DMS 273 treated with DMSO at 0.1 percent for 48 hours (cell line): ENCODE measurements at places on chromosomes 5 and 9.

DNA sequence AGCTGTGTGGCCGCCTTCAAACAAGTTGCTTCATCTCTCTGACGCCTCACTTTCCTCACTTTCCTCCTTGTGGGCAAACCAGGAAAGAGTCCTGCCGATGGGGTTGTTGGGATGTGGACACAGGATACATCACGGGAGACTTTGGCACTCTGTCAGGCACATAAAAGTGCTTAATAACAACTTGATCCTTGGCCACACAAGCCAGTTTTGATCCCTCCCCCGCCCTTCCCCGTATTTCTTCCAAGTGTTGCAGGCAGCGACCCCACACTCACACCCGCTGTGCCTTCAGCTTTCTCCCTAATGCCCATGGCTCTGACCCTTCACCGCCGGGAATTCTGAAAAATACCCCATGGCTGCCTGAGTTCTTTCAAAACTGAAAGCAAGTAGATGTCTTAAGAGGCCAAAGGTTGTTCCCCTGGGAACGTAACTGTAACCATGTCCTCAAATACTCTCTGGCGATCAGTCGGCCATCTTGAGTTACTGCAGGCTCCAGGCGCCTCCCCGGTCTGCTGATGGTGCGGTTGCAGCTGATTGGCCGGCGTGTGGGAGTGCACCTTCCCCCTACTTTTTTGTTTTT, 59.8 kb downstream of the ARHGEF37 start:
- no peak for DNase-seq

DNA sequence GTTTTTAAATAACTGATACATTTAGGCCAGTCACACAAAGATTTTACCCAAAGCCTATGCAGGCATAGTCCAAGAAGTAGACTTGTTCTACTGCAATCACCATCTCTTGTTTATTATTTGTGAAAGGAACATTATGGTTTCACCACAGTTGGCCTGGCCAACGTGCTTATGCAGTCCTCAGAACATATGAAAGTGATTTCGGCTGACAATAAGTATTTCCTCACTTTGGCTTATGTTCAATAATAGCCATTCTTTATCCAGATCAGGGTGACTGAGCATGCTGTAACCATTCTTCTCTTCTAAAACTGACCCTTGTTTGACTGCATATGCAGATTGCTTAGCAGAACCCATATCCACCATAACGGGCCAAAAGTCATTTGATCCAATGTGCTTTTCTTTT, 76.6 kb upstream of the CCDC152 start:
- no peak for DNase-seq

DNA sequence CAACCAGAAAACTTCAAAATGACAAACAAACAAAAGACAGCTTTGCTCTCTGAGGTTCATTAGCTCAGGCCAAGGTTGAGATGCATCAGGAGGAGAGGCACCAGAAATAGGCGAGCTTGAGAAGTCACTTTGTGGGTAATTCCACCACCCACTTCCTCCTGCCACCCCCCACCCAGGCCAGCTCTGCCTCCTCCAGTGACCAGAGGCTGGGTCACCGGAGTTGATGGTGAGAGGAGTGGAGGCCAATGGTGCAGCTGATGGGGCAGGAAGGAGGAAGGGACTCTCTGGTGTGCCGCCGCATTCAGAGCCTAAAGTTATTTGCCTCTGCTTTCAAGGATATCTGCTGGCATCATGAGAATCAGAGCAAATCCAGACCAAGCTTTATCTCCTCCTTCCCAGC, 73.8 kb upstream of the ASTN2 start:
- no peak for DNase-seq

DNA sequence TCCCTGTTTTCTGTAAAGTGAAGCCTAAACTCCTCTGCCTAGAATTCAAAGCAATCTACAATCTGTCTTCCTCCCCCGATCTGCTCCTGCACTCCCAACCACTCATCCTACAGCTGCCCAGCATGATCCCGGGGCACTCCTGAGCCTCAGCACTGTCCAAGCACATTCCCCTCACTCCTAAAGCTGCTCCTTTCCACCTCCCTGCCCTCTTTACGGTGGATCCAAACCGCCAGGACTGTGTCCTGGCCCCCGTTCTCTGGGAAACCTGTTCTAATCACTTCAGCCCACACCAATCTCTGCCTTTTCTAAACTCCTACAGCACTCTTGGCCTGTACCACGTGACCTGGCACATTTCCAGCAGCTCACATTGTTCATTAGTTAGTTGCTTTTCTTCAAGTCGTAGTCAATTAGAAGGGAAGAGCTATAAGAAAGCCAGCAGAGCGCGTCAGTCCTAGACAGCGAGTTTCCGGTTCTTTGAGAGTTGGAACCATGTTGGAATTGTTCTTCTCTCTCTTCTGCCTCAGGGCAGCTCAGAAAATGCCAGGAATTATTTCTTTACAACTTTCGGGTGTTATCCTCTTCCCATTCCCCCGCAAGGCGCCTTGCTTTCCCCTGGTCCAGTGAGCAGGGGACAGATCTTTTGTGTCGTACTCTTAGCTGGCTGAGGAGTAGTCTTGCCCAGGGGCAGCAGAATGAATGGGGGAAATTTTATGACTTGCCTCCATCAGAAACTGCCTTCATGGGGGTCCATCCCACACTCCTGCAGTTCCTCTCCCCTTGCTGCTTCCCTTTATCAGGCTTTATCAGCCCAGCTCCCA, 60.7 kb downstream of the NRG2 start:
- no peak for DNase-seq

- peak; percentile 20 for DNase-seq
Measured at GRCh38 chr5:14901462-14902051, 30.0 kb upstream of the ANKH start.

- peak; percentile 2 for DNase-seq
Measured at GRCh38 chr9:68493958-68494577, 46.6 kb downstream of the TMEM252 start.

DNA sequence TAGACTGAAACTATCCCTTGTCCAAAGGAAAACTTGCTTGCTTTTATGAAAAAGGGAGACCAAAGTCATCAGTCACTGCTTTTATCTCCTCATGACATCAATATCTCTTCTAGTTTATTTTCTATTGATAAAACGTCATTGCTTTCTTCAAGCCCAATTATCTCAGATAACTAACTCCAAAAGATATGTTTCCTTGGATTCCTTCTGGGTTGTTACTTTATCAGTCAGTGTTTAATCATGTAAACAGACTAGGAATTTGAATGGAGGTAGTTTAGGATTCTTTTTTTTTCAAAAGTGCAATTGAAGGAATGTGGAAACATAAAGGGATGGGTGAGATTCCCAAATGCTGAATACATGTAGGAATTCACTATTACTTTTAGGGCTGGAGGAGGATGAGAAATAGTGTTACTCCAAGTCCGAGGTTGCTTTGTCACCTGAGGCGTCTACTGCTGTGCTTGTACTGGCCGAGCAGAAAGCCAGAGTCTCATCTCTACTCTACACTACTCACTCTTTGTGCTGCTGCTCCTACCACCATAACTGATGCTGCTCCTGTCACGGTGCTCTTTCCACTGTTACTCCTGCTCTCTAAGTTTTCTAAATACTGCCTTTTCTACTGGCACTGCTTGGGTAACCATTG, 1697.1 kb upstream of the NUDT12 start:
- DNase-seq = no peak

- DNase-seq = no peak
Measured at GRCh38 chr5:96885518-96886338, 9.4 kb downstream of the ERAP2 start.

- no peak for DNase-seq
Measured at GRCh38 chr5:178469011-178469974, 120.9 kb downstream of the COL23A1 start.

GRCh38 chr5:36841677-36842076, 34.9 kb upstream of the NIPBL start:
- no peak for DNase-seq

GRCh38 chr5:132059696-132060500, 557 bp upstream of the IL3 start:
- no peak for DNase-seq

DNA sequence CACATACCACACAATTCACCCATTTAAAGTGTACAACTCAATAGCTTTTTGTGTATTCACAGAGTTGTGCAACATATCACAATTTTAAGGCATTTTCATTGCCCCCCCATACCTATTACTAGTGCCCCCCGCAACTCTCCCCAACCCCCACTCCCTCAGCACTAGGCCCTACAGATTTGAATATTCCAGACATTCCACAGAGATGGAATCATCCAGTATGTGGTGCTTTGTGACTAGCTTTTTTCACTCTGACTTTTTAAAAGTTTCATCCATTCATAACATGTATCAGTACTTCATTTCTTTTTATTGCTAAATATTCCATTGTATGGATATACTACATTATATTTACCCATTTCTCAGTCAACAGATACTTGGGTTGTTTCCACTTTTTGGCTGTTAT, 102.9 kb upstream of the LRRTM2 start:
- DNase-seq = no peak

- no peak for DNase-seq
Measured at GRCh38 chr9:79731171-79731890, 159.6 kb downstream of the TLE4 start.

DNA sequence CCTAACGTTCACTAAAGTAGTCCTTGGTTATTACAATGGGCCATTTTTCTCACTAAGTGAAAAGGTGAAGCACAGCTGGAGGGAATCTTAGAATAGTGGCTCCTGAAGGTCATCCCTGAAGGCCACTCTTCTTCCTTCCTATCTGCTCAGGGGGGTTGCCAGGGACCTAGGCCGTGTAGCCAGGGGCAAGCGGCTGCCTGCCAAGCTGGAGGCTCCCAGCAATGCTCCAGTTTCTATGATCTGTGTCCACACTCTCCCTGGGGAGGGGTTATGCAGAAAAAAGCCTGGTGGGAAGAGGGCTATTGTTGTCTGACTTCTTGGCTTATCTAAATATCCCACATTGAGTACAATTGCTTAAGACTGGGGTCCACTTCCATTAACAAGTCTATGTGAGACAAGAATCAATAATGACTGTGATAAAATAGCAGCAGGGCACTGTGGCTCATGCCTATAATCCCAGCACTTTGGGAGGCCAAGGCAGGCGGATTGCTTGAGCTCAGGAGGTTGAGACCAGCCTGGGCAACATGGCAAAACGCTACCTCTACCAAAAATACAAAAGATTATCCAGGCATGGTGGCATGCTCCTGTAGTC, 3.8 kb downstream of the NMRK1 start:
- DNase-seq = no peak

DNA sequence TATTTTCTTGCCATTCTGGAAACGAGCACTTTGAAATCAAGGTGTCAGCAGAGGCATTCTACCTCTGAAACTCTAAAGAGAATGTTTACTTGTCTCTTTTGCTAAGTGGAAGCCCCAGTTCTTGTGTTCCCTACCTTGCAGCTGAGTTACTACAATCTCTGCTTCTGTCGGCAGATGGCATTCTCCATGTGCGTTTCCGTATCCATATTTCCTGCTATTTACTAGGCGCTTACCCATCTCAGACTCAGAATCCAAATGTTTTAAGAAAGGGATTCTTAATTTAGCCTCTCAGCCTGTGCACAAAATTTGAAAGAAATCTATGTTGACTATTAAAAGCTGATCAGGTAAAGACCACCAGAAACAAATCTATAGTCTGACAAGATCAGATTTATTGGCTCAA, 221.3 kb upstream of the FTMT start:
- DNase-seq = no peak

- DNase-seq = no peak
Measured at GRCh38 chr5:50807661-50808060, 141.2 kb downstream of the PARP8 start.

DNA sequence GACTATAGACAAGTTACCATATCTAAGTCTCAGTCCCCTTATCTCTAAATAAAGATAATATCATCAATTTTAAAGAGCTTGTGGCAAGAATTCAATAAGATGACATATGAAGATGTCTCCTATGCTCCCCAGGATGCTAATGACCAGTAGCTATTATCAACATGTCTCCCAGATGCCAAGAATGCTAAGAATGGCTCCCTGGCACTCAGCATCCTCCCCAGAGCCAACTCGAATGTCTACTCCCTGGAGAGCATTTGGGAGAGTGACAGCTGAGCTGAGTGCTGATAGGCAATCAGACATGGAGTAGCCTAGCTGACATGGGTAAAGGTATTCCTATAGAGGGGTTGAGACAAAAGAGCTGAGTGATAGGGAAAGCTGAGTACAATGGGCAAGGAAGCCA, 15.9 kb downstream of the P4HA2 start:
- DNase-seq = no peak

- no peak for DNase-seq
Measured at GRCh38 chr5:10109299-10109698, 140.4 kb downstream of the ATPSCKMT start.

DNA sequence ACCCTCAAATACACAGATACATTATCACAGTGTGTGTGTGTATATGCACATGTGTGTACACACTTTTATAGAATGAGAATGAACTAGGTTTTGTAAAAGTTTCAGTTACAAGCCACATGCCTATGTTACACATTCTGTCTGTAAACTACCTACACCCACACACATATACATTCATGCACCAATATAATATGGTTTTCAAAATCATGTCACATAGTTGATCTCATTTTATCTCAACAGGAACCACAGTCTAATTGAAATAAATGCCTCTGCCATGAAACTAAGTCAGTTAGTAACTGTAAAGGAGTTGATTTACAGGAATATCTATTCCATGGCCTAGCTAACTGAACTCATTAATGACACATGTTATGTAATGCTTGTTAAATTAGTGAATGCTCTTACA, 646.6 kb downstream of the PDE4D start:
- DNase-seq = no peak

GRCh38 chr5:9861666-9862256, 231.6 kb upstream of the TAS2R1 start:
- DNase-seq = no peak

DNA sequence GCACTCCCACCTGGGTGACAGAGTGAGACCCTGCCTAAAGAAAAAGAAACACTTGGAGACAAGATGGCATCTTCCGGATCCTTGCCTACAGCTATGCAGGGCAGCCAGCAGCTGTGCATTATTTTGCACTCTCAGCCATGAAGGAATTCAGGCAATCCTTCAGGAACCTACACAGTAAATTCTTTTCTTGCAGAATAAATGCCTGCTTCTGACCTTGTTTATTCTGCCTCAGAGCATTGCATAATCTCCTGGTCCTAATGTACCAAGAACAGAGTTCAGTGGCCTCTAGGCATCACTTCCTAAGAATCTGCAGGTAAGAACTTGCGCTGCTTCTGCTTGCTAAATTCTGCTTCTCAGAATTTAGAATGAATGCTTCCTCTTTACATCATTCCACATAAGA, 16.8 kb downstream of the GLDC start:
- DNase-seq = no peak

DNA sequence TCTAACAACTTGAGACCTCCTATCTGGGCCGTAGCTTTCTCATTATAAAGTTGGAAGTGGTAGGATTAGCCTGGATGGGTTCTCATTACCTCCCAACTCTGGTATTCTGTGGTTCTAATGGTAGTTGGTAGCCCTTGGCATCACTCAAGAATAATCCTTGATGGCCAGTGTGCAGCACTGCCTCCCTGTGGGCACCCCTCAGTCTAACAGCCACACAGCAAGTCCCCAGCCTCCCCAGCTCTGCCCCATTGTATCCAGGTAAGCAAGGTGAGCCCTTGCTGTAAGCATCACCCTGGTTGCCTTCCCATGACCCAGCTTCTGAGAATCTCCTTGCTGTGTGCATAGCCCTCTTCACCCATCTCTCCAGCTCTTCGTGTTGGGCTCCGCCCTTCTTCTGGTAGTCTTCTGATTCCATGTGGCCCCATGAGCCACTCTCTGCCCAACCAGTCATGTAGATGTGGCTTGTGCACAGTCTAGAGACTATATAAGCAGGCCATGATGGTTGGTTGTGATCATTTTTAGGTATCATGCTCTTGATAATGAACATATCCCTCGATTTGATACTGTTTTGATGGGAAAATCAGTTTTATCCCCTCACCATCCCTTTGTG, 57.6 kb upstream of the GRHPR start:
- no peak for DNase-seq

- no peak for DNase-seq
Measured at GRCh38 chr5:107468276-107468675, 202.5 kb downstream of the EFNA5 start.
